Right lobe of liver (tissue), 6 donors: ENCODE measurements at places on chromosomes 5 and 9. TPM values are rescaled to one million over a fixed set of nuclear protein-coding genes. Genes with fewer than 3 reads are reported as not detected.

SH2D3C gene
- 2.0 TPM for total RNA-seq

AP3B1 gene
- 11.4 TPM for total RNA-seq

DNA sequence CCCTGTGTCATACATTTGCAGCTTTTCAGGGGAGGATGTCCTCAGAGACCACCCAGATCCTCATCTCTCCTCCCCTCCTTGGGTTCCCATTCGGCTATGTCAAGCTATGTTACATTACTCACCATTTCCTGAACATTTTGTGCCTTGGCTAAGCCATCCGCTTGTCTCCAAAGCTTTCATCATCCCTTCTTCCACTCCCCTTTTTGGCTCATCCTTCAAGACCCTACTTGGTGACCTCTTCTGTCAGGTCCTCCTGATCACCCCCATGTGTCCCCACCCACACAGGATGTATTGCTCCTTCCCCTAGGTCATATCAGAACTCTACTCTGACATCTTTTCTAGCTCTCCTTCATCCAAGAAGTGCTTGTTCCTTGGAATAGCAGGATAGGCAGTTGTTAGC, 81.8 kb downstream of the BOD1 start:
- no peak overlapping the region for H3K27ac ChIP-seq
- H3K27me3 ChIP-seq: no peaks in the 10 kb centered on the region
- no peak for DNase-seq
- no peak overlapping the region for H3K4me3 ChIP-seq
- H3K36me3 ChIP-seq: no peaks in the 10 kb centered on the region

GRCh38 chr9:71646131-71646530, 122.2 kb downstream of the CEMIP2 start:
- H3K36me3 ChIP-seq: no peaks in the 10 kb centered on the region
- H3K4me3 ChIP-seq: no peak overlapping the region
- no peak overlapping the region for H3K27ac ChIP-seq
- no peak for DNase-seq

BAAT gene
- 546 TPM for total RNA-seq

- DNase-seq: peak; percentile 38
- no peaks in the 10 kb centered on the region for H3K27me3 ChIP-seq
- H3K36me3 ChIP-seq: no peaks in the 10 kb centered on the region
- peak overlapping the region; percentile 45 for H3K27ac ChIP-seq
Observed at GRCh38 chr5:157574456-157575380, 857 bp downstream of the ADAM19 start.

GRCh38 chr5:96637196-96637595, 25.0 kb upstream of the CAST start:
- no peaks in the 10 kb centered on the region for H3K4me1 ChIP-seq
- no peaks in the 10 kb centered on the region for H3K36me3 ChIP-seq
- no peak overlapping the region for H3K4me3 ChIP-seq
- H3K27me3 ChIP-seq: no peaks in the 10 kb centered on the region

GRCh38 chr9:1709347-1709746, 305.8 kb upstream of the SMARCA2 start:
- H3K27ac ChIP-seq: no peak overlapping the region
- DNase-seq: no peak
- H3K4me3 ChIP-seq: no peak overlapping the region
- H3K27me3 ChIP-seq: no peaks in the 10 kb centered on the region
- H3K36me3 ChIP-seq: no peaks in the 10 kb centered on the region
- no peaks in the 10 kb centered on the region for H3K4me1 ChIP-seq

GRCh38 chr9:128175726-128176125, 15.6 kb downstream of the CIZ1 start:
- no peak overlapping the region for H3K4me3 ChIP-seq
- no peaks in the 10 kb centered on the region for H3K4me1 ChIP-seq
- peaks cover 5% of the 10 kb centered on the region for H3K36me3 ChIP-seq
- no peaks in the 10 kb centered on the region for H3K27me3 ChIP-seq
- no peak overlapping the region for H3K27ac ChIP-seq

GRCh38 chr9:69976152-69976551, 67.5 kb upstream of the MAMDC2 start:
- DNase-seq: no peak
- no peak overlapping the region for H3K27ac ChIP-seq
- no peaks in the 10 kb centered on the region for H3K36me3 ChIP-seq
- no peaks in the 10 kb centered on the region for H3K27me3 ChIP-seq
- H3K4me1 ChIP-seq: no peaks in the 10 kb centered on the region

CDH6 gene
- 0.56 TPM for total RNA-seq

KIF4B gene
- not detected for total RNA-seq

SMIM33 gene
- not detected for total RNA-seq

DNA sequence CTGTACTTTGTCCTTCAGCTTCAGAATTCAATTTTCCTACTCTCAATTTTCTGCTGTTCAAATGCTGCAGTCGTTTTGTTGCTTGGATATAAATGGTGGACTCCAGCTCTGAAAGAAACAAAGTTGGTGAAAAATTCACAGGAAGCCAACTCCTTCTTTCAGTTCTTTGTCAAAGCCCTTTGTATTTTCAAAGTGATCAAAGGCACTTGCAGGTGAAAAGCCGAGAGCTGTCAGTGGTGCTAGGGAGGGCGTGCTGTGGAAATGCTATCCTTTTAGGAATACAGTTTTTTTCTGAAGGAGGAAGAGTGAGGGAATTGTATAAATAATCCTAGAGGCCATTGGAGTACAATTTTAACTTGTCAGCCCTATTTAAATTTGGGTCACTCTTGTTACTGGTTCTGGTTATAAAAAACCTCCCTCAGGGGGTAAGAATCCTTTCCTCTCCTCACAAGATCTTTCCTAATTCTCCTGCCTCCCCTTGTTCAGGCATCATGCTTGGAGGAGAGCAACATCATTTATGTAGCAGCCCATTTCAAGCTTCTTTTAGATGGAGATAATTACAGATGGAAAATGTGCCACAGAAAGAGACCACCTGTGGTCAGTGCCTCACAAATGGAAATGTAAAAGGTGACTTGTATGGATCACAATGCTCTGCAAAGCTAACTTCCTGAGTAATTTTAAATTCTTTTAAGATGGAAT, 62.5 kb upstream of the GHR start:
- H3K27ac ChIP-seq: no peak overlapping the region
- no peak overlapping the region for H3K4me3 ChIP-seq
- H3K36me3 ChIP-seq: no peaks in the 10 kb centered on the region
- H3K27me3 ChIP-seq: no peaks in the 10 kb centered on the region
- no peaks in the 10 kb centered on the region for H3K4me1 ChIP-seq

DNA sequence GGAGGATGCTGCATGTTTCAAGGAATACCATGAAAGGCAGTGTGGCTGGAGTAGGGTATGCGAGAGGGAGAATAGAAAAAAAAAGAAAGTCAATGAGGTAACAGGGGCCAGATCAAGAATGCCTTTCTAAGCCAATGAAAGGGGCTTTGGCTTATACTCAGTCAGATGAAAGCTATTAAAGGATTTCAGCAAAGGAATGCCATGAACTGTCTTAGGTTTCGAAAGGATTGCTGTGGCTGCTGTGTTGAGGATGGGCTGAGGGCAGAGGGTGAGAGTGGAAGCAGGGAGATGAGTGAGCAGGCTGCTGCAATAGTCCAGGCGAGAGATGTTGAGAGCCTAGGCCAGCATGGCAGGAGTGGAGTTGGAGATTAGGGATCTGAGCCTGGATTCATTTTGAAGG, 135.4 kb upstream of the CKMT2 start:
- H3K27ac ChIP-seq: no peak overlapping the region
- no peaks in the 10 kb centered on the region for H3K36me3 ChIP-seq
- H3K4me3 ChIP-seq: no peak overlapping the region
- H3K4me1 ChIP-seq: no peaks in the 10 kb centered on the region

GRCh38 chr5:163252950-163253349, 184.4 kb upstream of the CCNG1 start:
- DNase-seq: no peak
- H3K4me1 ChIP-seq: peaks cover 7% of the 10 kb centered on the region
- no peak overlapping the region for H3K4me3 ChIP-seq
- no peak overlapping the region for H3K27ac ChIP-seq

DNA sequence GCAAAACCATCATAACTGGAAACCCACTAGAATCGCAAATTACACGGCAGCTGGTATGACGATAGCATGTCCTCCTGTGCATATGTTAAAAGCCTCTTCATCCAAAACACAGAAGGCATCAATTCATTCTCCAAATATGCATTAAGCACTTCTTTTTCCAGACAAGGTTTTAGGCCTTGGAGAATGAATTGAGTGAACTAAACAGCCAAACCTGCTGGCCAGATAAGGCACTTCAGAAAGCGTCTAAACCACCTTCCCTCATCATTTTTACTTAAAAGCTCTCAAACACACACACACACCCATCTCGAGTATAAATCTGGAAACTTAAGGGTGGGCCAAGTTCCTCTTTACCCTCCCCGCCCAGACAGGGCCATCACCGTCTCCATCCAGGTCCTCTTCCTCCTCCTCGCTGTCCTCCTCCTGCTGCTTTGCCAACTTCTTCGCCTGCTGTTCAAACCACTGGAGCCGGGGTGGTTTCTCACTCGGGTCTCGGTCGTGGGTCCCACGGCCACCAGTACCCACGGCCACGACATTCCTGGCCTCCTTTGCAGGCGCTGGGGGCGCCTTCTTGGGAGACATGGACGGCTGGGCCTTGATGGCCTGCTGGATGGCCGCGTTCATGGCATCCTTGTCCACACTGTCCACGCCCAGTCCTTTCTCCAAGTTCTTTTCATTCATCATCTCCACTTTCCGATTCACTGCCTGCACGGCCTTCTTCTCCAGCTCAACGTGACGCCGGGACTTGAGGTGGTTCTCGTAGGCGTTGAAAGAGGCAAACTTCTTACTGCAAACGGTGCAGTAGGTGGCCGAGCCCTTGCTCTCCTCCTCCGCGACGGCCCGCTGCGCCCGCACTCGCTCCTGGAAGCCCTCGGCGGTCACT, 696 bp downstream of the ZNF622 start:
- H3K4me1 ChIP-seq: peaks cover 34% of the 10 kb centered on the region
- peaks cover 30% of the 10 kb centered on the region for H3K36me3 ChIP-seq
- peak overlapping the region; percentile 93 for H3K4me3 ChIP-seq

- H3K36me3 ChIP-seq: no peaks in the 10 kb centered on the region
- no peaks in the 10 kb centered on the region for H3K4me1 ChIP-seq
- no peaks in the 10 kb centered on the region for H3K27me3 ChIP-seq
- no peak for DNase-seq
- H3K27ac ChIP-seq: no peak overlapping the region
Observed at GRCh38 chr9:16625161-16625631, 245.3 kb downstream of the BNC2 start.

MARVELD2 gene
- 24.4 TPM for total RNA-seq

DNA sequence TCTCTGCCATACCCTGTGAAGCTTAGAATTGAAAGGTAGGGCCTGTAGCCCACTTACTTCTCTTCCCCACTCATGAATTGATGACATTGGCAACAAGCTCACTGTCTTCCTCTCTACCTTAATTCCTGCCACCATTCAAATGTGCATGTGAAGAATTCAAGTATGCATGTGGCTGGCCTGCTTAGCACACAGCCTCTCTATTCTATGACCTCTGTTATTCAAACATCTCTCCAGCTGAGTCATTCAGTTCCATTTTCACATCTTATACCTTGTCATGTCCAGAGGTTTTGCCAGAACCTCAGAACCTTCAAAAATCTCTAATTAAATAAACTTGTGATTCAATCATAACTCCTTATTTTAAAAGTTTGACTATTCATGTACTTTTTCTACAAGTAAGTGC, 114.7 kb upstream of the MAN2A1 start:
- H3K4me1 ChIP-seq: no peaks in the 10 kb centered on the region
- no peaks in the 10 kb centered on the region for H3K27me3 ChIP-seq
- no peak overlapping the region for H3K4me3 ChIP-seq
- no peak for DNase-seq

DNA sequence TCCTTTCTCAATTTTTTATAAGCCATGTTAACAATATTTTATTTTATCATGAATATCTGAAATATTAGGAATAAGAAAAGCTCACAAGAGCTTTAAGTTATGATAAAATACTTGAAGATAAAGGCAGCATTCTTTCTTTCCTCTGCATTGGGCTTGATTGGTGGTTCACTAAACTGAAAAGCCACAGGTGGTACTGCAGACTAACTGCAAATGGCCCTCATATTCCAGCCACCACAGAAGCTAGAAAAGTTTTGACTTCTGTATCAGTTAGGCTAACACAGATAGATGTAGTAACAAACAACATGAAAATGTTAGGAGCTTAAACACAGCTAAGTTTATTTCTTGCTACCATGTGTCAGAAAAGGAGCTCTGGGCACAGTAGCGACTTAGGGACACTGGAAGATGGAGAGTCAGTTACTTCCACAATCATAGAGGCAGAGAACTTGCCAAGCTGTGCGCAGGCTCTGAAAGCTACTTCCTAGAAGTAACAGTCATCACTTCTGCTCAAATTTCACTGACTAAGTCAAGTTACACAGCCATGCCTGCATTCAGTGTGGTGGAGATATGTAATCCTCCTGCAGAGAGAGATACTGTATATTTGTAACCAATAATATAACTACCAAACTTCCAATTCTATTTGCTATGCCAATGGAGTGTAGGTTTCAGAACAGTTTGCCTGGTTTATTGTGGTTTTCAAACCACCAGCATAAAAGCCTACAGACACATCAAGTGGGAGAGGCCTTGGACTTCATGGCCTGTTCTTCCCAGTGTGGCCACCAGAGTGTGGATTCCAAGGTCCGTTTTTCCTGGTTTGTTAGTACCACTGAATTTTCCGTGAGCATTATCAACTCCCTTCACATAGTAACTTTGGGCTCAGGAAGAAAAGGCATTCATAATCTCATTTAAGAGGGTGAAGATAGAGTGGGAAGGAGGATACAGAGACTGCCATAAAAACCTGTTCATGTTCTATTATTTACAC, 268.3 kb downstream of the PJA2 start:
- H3K4me1 ChIP-seq: no peaks in the 10 kb centered on the region
- no peak overlapping the region for H3K4me3 ChIP-seq
- no peak overlapping the region for H3K27ac ChIP-seq

GFI1B gene
- not detected for total RNA-seq

- no peak overlapping the region for H3K27ac ChIP-seq
- H3K27me3 ChIP-seq: no peaks in the 10 kb centered on the region
- no peak overlapping the region for H3K4me3 ChIP-seq
- H3K4me1 ChIP-seq: no peaks in the 10 kb centered on the region
- peaks cover 35% of the 10 kb centered on the region for H3K36me3 ChIP-seq
- no peak for DNase-seq
Observed at GRCh38 chr5:176355400-176356178, 6.0 kb downstream of the KIAA1191 start.

DNA sequence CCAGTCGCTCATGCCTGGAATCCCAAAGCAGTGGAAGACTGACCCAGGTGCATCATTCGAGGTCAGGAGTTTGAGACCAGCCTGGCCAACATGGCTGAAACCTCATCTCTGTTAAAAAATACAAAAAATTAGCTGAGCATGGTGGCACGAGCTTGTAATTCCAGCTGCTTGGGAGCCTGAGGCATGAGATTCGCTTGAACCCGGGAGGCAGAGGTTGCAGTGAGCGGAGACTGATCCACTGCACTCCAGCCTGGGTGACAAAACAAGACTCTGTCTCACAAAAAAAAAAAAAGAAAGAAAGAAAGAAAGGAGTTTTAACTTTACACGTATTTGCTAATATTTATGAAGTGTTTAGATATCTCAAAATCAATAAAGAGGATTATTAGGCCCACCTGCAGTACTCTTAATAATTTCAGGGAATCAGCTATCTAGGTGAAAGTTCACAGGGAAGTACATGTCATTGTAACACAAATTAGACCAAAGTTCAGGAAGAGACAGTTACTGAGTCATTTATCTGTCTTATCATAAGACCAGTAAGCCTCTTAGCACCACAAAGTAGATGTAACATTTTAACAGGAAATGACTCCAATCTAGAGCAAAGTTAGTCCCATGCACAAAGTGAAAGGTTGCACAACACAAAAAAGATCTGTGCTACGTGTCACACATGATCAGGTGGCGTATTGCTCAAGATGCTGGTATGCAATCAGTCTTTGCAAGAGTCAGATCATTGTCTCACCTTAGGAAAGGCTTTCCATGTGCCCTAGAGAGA, 34.1 kb upstream of the PLIN2 start:
- H3K36me3 ChIP-seq: no peaks in the 10 kb centered on the region
- peak; percentile 47 for DNase-seq
- no peak overlapping the region for H3K4me3 ChIP-seq
